Articular chondrocyte of knee joint (primary cell): ENCODE measurements at places on chromosomes 12 and 14. TPM values are rescaled to one million over a fixed set of nuclear protein-coding genes. Genes with fewer than 3 reads are reported as not detected.

Gene CLEC12A
- not detected in 2 replicates for total RNA-seq

Gene COCH
- total RNA-seq = 0.11 and 0.13 TPM in 2 replicates

Gene FGF6
- not detected in 2 replicates for total RNA-seq

Gene GUCY2C
- total RNA-seq = 0.11 TPM in 1 of 2 replicates, not detected in the other

Gene NINJ2
- total RNA-seq = 5.6 and 7.7 TPM in 2 replicates

Gene METTL17
- 37.6 and 43.8 TPM in 2 replicates for total RNA-seq

Gene TMEM132C
- total RNA-seq = not detected in 2 replicates

Gene SLC4A8
- 4.1 and 6.3 TPM in 2 replicates for total RNA-seq
